Hair follicle dermal papilla cell (primary cell): ENCODE measurements at places on chromosomes 16 and 17. TPM values are rescaled to one million over a fixed set of nuclear protein-coding genes. Genes with fewer than 3 reads are reported as not detected.

FA2H gene
- total RNA-seq: not detected in 2 replicates

CACNA1G gene
- 0.97 and 2.9 TPM in 2 replicates for total RNA-seq

TMEM106A gene
- total RNA-seq: 10.5 and 13.7 TPM in 2 replicates

SCNN1B gene
- total RNA-seq: not detected in 2 replicates

PRRT2 gene
- total RNA-seq: 5.2 and 6.5 TPM in 2 replicates

TBC1D3 gene
- not detected in 2 replicates for total RNA-seq

PIRT gene
- not detected in 2 replicates for total RNA-seq

TPSG1 gene
- not detected in 2 replicates for total RNA-seq

PRSS21 gene
- total RNA-seq: 0.49 TPM in 1 of 2 replicates, not detected in the other

PROCA1 gene
- total RNA-seq: 0.65 and 1.9 TPM in 2 replicates

ABAT gene
- total RNA-seq: 10.1 and 12.4 TPM in 2 replicates

PRR35 gene
- total RNA-seq: 0.32 TPM in 1 of 2 replicates, not detected in the other

SLC47A2 gene
- 0.36 and 0.97 TPM in 2 replicates for total RNA-seq

SHBG gene
- total RNA-seq: 0.36 TPM in 1 of 2 replicates, not detected in the other

CACNG5 gene
- total RNA-seq: not detected in 2 replicates

KIF19 gene
- total RNA-seq: not detected in 2 replicates

TAT gene
- total RNA-seq: under 0.01 and 0.16 TPM in 2 replicates

KRTAP4-6 gene
- total RNA-seq: not detected in 2 replicates

TMEM238L gene
- not detected in 2 replicates for total RNA-seq

MMP15 gene
- total RNA-seq: 3.6 and 4.1 TPM in 2 replicates

ZSCAN10 gene
- total RNA-seq: not detected in 2 replicates
